ENCODE measurements at places on chromosomes 7 and 10. TPM values are rescaled to one million over a fixed set of nuclear protein-coding genes. Genes with fewer than 3 reads are reported as not detected.

GRCh38 chr10:77600640-77601039 is 37.0 kb downstream of the KCNMA1 start:
- no peaks in the 10 kb centered on the region for H3K27me3 ChIP-seq
- peaks cover 36% of the 10 kb centered on the region for H3K4me1 ChIP-seq
- no peak for DNase-seq
- H3K27ac ChIP-seq = no peak overlapping the region

ACTR3C gene
- total RNA-seq = 10.8 TPM

DNA sequence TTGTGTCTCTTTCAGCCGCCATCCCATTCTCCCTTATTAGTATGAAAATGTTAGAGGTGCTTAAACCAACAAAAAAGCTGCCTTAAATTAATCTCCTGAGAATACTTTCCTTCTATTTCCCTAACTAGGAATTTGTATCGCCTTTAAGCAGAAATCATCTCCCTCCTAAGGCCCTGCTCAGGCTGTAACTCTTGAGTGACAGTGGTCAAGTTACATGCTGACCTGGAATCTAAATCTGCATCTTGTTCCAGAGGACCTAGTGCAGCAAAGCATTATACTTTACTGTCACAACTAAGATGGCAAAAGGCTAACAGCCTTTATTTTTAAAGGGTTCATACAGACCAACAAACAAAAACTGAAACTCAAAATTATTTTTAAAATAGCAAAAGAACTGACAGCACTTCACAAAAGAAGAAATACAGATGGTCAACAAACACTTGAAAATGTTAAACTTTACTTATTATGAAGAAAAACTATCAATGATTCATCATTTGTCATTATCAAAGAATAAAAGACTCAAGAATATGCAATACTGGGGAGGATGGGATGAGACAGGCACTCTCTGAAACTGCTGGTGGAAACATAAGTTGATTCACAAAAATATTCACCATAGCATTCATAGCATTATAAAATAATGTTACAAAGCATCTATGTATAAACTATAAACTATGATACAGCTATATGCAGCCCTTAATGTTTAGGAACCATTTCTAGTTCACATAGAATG is 11.0 kb downstream of the CYREN start:
- H3K27ac ChIP-seq = no peak overlapping the region
- no peak for DNase-seq
- no peaks in the 10 kb centered on the region for H3K4me1 ChIP-seq
- no peaks in the 10 kb centered on the region for H3K27me3 ChIP-seq
- no peak overlapping the region for H3K4me3 ChIP-seq

CHN2 gene
- 7.7 TPM for total RNA-seq

SPACDR gene
- 0.11 TPM for total RNA-seq

Data from PC-3 (cell line).